Right ventricle myocardium superior (tissue), 1 donor: ENCODE measurements at places on chromosomes 7 and 10.
A peak's percentile ranks its signal among the peaks of the same experiment; 100 is the strongest.

DNA sequence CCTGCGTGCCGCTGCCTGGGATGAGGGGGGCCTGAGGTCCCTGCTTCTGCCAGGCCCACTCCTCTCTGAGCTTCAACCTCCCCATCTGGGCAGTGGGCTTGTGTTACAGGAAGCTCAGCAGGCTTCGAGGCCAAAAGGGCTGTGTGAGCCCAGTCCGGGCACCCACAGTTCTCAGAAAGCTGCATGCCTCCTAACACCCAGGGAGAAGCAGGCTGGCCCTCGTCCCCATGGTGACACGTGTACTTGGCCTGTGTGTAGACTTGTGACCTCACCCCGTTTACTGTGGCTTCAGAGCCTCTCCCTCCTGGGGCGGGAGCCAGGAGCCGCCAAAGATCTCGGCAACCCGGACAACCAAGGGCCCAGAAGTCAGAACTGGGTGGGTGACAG lies 2.2 kb upstream of the GRIFIN start:
- peak; percentile 84 for DNase-seq

DNA sequence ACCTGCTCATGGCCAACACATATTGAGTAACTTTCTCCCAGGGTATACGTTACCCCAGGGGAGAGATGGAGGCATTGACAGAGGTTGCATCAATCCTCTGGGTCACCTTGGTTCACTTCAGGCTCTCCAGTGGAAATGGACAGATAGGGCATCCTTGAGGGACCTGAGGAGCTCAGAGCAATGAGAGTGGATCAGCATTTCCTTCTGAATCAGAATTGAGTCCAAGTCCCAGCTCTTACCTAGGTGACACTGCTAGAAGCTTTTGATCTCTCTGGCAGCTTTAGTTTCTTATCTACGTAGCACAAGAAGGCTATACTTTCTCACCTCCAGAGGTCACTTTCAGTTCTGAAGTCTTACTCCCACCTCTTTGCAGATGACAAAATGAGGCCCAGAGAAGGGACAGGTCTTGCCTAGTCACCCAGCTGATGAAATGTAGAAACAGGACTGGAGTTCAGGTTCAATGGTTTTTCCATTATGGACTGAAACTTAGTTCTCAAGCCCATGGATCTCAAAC lies 35.2 kb downstream of the PANK1 start:
- DNase-seq, result no peak

DNA sequence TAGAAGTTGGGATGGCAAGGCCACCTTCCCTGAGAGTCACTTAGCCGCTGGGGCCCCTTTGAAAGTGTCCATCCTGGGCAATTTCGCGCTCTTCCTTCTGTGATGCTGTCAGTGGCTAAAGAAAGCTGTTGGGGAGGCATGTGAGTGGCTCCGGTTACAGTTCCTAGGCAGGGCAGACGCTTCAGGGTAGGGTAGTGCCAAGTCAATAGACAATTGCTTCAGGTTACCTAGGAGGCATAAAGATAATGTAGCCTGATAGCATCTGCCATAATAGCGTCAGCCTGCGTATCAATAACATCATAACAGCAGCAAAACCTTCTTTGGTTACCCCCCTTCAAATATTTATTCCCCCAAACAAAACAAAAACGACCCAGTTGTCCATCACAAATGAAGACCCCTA lies at the start of gene FAM107B:
Gene FAM107B, minus strand, starts transcription at position 101 of the 400 bp plus-strand sequence. CDS start 234 bp downstream, outside the sequence.
- no peak for DNase-seq

DNA sequence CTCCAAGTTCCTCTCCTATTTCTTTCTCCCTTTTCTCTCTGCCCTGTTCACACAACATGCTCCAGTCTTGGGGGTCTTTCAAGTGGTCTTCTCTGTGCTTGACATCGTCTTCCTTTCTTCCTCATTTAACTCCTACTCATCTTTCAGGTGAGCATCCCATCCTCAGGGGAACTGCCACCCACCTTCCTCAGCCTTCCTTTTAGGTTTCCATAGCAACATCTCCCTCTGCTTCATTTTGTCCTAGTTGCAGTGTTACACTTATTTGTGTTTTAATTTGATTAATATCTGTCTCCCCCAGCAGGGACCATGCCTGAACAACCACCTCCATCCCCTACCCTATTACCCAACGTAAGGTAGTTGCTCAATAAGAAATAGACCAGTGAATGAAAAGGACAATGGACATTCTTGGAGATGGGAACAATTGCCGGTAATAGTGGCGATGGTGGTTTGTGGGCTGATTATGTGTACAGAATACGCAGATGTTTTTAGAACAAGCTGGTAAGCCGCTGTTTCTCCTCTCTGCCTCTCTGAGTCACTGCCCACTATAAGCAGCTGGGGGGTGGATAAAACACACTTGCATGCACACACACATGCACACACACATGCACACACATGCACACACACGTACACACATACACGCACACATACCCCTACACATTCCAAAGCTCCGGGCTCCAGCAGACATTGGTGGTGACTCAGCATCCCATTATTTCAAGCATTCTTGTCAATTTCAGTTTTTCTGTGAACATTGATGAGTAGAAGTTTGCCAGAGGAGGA lies 251.6 kb downstream of the GATA3 start:
- DNase-seq, result no peak

GRCh38 chr10:74139981-74140380 lies 10.6 kb downstream of the AP3M1 start:
- DNase-seq, result no peak

DNA sequence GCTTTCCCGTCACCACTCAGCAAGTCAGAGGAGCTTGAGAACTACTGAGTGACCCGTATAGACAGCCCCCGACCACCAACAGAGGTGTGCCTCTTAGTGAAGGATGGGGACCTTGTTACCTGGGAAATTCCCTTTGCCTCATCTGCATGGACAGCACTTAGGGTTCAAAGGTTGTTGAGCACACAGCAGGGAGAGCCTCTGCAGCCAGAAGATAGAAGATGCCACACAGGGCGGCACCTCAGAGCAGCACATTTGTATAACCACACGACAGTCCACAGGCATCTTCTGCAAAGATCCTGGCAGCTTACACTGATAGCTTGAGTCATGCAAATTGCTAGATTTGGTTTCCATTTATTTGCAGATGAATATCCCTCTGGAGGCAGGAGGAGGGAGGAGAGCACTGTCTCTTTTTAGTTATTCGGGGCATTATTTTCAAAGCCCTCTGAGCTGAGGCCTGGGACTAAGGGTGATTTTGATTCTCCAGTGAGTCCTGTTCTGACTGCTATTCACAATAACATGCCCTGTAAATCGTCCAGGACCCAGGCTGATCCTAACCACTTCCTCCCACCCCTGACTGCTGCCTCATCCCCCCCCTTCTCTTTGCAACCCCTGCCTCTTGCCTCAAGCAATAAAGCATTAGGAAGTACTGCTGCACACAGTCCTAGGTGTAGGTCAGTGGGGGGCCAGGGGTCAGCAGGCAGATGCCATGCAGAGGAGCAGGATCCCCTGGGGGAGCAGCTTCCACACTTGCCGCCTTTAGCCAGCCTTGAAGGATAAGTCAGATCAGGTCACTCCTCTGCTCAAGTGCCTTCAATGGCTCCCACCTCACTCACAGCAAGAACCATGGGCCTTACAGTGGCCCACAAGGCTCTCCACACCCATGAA lies 24.6 kb upstream of the INMT start:
- DNase-seq, result no peak

- DNase-seq, result no peak
These were observed 19.4 kb upstream of the RALA start for GRCh38 chr7:39603924-39604323.

- DNase-seq, result no peak
These were observed 87.1 kb downstream of the SRI start for GRCh38 chr7:88132725-88133124.

DNA sequence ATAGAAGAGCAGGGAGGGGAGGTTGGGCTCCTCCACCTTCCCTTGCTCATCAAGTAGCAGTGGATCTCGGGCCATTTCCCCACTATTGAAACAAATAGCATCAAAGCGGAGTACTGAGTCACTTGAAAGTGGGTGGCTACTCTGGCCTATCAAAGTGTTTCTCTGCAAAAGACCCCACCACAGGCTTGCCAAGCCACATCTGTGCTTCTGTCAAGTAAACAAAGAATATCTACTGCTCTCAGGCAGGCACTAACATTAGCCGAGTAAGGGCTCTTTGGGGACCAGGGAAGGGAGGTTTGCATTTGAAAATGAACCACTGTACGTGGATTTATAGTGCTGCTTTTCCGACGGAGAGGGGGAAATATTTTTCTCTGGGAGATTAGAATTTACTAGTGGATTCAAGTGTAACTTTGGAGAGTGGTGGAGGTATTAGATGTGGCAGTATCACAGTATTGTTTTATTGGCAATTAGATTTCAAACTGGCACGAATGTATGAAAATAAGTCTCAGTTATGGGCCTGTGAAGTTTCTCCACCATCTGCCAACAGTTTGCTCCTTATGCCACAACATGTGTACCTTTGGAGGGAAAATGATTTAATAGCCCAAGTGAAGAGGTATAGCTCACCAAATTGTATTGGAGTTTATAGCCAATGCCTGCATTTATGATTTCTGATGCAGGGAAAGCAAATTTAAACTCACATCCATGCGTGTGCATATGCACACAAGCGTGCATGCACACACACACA lies 97.5 kb downstream of the RPS24 start:
- no peak for DNase-seq

DNA sequence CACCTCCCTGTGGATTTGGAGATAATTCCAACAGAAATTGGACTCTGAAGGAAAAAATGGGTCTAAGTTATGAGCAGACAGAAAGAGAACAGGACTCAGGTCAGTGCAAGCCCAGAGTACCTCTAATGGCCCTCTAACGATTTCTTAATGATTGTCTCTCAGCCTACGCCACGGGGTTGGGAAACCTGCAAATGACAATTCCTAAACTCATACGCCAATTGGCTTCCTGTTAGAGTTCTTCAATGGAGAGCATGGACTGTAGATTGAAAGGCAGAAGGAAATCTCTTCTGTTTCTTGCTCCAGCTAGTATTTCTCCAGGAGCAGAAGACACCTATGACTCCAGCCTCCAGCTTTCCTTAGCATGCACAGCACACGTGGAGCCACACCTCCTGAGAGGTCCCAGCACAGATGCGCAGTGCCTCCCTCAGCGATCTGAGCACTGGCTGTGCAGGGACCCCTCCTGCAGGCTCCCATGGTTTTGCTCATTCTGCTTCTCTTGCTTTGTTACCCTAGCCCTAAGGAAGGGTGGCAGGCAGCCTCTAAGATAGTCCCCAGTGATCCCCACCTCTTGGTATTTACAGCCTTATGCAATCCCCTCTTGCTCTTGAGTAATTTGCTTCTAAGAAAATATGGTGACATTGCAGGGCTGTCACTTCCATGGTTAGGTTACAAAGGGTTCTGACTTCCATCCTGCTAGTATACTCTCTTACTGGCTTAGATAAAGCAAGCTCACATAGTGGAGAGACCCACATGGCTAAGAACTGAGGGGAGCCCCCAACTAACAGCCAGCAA lies 30.1 kb downstream of the DENND11 start:
- no peak for DNase-seq

GRCh38 chr10:29083096-29083495 lies 205.8 kb upstream of the LYZL1 start:
- no peak for DNase-seq

DNA sequence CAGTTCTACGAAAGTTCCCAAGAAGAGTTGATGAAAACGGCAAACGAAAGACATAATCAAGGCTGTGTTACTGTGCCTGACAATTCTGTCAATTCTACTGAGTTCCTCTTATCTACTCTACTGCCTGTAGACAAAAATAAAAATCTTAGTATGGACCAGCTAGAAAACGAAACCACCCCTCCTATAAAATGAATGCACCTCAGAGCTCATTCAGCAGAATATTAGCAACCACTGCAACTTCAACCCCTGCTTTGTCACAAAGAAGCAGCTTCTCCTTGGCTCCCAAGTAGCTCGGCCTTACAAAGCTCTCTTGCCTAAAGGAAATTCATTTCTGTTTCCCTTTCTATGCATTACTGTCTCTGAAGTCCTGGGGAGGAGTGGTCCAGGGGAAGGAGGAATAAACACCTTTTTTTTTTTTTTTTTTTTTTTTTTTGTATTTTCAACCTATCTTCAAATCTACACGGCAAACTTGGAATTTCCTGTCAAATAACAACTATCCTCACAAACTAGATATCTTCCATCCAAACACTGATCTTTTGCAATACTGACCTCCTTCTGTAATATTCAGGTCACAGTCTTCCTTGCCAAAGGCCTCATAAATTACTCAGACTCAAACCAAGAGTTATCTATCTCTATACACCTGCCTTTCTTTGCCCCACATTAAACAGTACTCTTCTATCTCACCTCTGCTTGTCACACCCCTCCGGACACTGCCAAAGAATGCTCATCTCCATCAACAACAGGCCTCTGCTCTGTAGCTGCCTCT lies 74.3 kb downstream of the GLI3 start:
- DNase-seq, result no peak

GRCh38 chr10:3435671-3436070 lies 263.1 kb upstream of the PITRM1 start:
- DNase-seq, result no peak

DNA sequence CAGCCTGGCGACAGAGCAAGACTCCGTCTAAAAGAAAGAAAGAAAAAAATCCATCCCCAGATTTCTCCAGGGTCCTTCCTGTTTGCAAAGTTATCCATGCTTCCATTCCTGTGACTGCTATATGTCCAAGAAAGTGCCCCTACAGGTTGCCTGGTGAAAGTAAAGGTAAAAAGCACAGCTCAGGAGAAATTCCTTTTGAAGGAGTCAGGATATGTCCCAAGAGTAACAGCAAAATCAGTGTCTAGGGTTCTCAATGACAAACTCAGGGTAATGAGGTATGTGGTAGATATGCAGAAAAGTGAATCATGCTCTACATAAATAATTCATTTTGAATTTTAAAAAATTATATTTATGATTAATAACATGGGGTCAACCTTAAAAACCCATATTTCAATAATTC lies 91.5 kb downstream of the CTTNBP2 start:
- no peak for DNase-seq

- DNase-seq, result no peak
These were observed 2.9 kb downstream of the PLXNA4 start for GRCh38 chr7:132573251-132573955.

- no peak for DNase-seq
These were observed 27.6 kb downstream of the AMZ1 start for GRCh38 chr7:2715341-2716231.

- peak; percentile 54 for DNase-seq
These were observed 69.3 kb downstream of the SGMS1 start for GRCh38 chr10:50554376-50554994.

- no peak for DNase-seq
These were observed 28.6 kb upstream of the VCL start for GRCh38 chr10:73969224-73969841.
